Globus pallidus (tissue), 1 donor: ENCODE measurements at places on chromosomes 4 and X.
A peak's percentile ranks its signal among the peaks of the same experiment; 100 is the strongest.

- peak; percentile 70 for DNase-seq
Observed at GRCh38 chr4:77652237-77652897, 46.7 kb downstream of the CXCL13 start.

- DNase-seq = no peak
Observed at GRCh38 chr4:100190643-100191600, 654 bp upstream of the DDIT4L start.

DNA sequence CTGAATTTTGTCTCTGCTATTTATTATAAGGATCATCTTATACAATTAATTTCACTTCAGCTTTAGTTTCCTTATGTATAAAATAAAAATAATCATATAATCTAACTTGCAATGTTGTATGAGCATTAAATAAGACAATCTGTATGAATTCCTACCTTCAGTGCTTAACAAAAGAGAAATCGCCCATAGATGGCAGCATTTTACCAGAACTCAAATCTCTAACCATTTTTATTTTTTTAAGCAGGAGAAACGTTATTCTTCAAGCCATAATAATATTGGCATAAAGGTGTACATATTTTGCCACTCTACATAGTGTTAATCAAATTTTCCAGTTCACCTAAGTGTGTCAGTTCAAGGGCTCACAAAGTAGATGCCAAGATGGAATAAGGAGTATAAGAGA, 78.8 kb downstream of the TMEM47 start:
- DNase-seq = peak; percentile 31

GRCh38 chrX:136747003-136747986, 33.4 kb downstream of the ARHGEF6 start:
- no peak for DNase-seq

GRCh38 chrX:123873956-123874355, 14.1 kb downstream of the XIAP start:
- no peak for DNase-seq

DNA sequence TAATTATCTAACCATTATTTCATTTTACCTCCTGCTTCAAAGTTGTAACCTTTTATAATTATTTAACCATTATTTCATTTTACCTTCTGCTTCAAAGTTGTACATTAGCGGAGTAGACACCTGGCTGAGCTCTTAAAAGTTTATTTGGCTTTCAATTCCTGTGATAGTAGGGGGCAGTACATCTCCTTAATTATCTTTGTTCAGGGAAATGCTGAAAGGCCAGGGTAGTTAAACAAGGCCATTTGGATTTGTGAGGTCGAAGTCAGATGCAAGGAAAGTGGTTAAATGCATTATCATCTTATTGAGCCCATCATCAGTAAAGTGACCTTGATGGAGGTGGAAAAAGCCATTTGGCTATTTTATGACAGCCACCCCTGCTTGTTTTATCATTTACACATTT, 210.6 kb downstream of the TENM3 start:
- no peak for DNase-seq

DNA sequence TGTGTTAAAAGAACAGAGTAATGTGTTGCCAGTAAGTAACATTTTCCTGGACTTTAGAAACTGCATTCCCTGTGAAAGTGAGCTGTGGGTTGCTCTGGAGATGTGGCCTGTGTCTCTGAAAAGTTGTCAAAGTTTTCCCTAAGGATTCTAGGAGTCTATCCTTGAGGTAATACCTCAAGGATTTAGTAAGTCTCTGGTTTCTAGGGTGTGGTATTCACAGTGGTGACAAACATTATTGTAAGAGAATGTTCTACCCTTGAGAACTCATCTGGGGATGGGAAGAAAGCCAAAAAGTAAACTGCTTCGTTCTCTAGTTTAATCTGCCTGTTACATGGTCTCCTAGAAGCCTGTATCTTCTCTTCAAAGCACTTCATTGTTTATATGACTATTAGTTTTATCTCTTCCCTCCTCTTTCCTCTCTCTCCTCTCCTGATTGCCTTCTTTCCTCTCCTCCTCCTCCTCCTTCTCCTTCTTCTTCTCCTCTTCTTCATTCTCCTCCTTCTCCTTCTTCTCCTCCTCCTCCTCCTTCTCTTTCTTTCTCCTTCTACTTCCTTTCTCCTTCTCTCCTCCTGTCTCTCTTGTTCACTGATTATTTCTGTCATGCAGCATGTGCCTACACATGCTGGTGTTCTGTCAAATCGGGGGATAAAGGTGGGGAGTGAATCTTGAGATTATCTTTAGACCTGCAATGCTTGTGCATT, 321.3 kb downstream of the PTTG2 start:
- DNase-seq = no peak

DNA sequence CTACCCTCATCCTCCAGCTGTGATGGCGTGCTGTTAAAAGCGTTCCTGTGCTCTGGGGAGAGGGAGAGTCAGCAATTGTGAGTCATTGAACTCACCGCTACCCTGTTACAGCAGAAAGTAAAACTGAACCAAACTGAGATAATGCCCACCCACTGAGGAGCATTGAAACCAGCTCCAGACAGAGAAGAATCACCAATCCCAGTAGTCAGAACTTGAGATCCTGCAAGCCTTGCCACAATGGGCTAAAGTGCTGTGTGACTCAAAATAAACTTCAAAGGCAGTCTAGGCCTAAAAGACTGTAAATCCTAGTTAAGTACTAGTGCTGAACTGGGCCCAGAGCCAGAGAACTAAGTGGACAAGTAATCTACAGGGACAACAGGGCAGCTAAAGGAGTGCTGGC, 1394.2 kb upstream of the DIAPH2 start:
- no peak for DNase-seq

DNA sequence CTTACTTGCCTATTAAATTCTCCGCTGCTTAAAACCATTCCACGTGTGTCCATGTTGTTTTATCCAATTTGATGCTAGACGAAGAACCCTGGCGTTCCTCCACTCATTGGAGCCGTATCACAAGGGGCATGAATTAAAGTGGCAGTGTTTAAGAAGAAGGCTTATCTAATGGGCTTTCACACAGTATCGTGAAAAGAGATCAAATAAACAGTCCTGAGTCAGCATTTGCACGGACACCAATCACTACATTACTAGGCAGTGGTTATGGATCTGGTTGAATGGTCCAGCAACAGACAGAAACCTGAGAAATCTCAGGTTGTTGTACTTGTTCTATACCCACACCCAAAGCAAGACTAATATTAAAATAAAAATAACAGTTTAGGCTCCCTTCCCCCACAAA, 671.6 kb downstream of the FAT4 start:
- DNase-seq = no peak

- no peak for DNase-seq
Observed at GRCh38 chrX:43643662-43644061, 12.4 kb upstream of the MAOA start.

DNA sequence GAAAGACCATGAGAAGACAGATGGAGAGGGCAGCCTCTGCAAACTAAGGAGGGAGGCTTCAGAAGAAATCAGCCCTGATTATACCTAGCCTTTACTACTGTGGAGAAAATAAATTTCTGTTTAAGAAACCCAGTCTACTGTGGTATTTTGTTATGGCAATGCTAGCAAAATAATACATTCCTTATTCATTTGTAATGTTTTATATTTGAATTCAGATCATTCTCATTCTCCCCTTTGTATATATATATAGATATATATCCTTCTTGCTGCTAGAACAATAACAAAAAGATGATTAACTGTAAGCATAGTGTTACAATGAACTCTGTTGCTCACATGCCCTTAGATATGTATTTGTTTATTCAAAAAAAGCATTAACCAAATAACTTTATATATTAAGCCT, 22.5 kb downstream of the DMD start:
- DNase-seq = no peak

DNA sequence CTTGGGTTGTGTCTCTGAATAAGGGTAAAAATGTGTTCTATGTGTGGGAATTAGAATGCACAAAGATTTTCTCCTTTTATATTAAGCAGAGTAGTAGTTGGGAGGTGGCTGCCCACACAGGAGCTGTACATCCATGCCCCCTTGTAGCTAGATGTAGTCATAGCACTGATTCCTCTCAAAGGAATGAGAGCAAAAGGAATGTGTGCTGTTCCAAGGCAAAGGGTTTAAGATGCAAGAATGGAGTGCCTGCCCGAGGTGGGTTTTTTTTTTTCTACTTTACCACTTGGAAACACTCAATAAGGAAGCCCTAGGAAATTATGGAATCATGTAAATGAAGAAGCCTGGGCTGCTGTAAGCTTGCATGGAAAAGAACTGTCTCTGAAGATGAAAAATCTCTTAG, 2183.2 kb upstream of the AGA start:
- no peak for DNase-seq

DNA sequence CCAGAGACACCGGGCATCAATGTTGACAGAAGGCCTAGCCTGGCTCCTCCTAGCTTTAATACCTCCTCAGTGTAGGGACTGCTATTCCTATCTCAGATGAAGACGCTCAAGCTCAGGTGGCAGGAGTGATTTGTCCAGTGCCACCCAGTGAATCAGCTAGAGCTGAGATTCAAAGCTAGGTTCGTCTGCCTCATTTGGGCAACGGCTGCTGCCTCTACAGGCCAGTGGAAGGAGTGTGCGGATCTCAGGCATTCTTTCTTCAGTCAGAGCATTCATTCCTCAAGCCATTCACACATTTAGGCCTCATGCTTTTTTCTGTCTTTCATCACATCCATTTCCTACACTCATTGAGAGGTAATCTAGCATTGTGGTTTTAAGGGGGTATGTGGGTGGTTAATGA, 7.3 kb downstream of the TSR2 start:
- DNase-seq = no peak

GRCh38 chr4:108159845-108160244, 8.9 kb downstream of the LEF1 start:
- DNase-seq = no peak

GRCh38 chrX:10124506-10125247, 32.1 kb upstream of the CLCN4 start:
- DNase-seq = no peak

DNA sequence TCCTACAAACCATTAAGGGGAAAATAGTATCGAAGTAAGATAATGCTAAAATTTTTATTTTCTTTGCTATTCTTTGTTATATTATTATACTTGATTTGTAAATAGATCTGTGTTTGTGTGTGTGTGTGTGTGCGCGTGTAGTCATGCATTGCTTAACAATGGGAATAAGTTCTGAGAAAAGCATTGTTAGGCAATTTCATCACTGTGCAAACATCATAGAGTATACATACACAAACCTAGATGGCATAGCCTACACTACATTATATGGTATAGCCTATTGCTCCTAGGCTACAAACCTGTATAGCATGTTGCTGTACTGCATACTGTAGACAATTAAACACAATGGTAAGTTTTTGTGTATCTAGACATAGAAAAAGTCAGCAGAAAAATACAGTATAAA, 17.1 kb downstream of the MTTP start:
- DNase-seq = no peak

GRCh38 chrX:10929747-10930146, 181.4 kb upstream of the HCCS start:
- no peak for DNase-seq

DNA sequence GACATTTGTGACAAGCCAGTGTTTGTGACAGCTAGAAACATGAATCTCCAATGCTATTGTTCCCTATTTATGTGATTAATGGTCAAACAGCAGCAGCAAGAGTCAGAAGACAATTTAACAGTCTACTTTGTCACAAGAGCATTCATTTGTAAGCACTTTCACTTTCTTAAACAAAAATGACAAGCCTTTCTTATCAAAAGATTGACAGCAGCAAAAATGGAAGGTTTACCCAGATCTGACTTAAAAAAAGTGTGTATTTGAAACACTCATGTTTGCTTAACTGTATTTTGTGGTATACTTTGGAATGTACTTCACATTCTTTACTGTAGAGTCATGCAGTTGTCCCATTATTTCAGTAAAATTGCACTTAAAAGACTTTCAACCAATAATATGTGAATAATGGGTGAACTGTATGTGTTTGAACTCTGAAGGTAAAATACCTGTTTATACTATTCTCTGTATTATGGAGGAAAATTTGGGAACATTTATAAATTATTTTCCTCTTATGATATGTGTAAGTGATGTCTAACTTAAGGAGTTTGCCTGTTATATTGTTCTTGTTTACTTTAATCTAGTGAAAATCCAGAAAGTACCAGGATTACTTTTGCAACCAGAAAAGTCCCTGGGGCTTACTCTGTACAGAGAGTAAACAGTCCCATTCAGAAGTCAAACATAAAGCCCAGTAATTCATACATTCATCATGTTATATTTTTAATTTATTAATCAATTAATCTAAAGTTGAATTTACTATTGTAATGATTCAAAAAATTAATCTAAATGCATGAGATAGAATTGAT, 314.9 kb upstream of the TRAM1L1 start:
- DNase-seq = peak; percentile 25

DNA sequence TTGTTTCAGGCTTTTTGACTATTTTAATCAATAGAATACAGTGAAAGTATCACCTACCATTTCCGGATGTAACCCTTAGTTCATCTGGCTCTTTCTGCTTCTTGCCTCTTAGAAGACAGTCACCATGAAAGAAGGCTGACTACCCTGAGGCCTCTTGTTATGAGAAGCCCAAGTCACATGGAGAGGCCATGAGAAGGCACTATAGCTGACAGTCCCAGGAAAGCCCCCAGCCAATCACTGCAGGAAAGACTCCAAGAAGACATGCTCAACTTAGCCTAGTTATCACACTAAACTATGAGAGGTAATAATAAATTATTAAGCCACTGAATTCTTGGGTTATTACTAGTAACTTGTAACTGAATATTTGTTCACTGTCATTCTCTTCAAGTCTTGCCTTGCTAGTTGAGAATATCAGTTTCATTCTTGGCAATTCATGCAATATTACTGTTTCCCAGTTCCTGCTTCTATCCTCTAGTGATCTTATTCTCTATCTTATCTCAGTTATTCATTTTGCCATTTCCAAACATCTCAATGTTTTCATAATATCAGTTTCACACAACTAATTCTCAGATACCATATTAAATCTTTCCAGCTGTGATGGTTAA, 57.1 kb upstream of the GUCY1A1 start:
- no peak for DNase-seq

GRCh38 chr4:135239964-135240363, 1038.4 kb upstream of the PABPC4L start:
- no peak for DNase-seq

DNA sequence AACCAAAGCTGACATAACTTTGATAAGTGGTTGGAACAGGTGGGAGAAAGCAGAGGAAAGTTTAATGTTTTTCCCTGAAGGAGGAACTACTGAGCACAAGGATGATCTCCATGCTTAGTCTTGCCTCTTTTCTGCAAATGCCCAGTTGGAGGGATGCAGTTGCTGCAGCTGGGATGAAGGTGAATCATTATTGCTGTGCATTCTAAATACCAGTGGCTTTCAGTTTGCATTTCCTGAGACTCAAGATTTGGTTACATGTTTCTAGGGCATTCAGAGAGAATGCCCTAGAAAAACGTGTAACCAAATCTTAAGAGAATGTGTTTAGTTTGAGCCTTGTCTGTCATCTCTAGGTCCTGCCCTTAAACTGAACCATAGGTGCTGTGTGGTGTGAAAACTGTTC, 42.2 kb downstream of the METTL14 start:
- DNase-seq = no peak

- DNase-seq = no peak
Observed at GRCh38 chr4:141207961-141208360, 12.7 kb upstream of the ZNF330 start.

GRCh38 chrX:132433551-132433950, 55.3 kb downstream of the MBNL3 start:
- DNase-seq = no peak

- no peak for DNase-seq
Observed at GRCh38 chrX:69101683-69102251, 63.5 kb downstream of the PJA1 start.

- DNase-seq = no peak
Observed at GRCh38 chr4:75566911-75567310, 11.0 kb downstream of the ODAPH start.

- no peak for DNase-seq
Observed at GRCh38 chrX:14832586-14832985, 40.3 kb downstream of the FANCB start.
